Fibroblast of skin of right biceps (primary cell): ENCODE measurements at places on chromosomes 4 and X.
A peak's percentile ranks its signal among the peaks of the same experiment; 100 is the strongest.

- DNase-seq: peak; percentile 57
Measured at GRCh38 chr4:138938366-138938690, 77.3 kb upstream of the NOCT start.

DNA sequence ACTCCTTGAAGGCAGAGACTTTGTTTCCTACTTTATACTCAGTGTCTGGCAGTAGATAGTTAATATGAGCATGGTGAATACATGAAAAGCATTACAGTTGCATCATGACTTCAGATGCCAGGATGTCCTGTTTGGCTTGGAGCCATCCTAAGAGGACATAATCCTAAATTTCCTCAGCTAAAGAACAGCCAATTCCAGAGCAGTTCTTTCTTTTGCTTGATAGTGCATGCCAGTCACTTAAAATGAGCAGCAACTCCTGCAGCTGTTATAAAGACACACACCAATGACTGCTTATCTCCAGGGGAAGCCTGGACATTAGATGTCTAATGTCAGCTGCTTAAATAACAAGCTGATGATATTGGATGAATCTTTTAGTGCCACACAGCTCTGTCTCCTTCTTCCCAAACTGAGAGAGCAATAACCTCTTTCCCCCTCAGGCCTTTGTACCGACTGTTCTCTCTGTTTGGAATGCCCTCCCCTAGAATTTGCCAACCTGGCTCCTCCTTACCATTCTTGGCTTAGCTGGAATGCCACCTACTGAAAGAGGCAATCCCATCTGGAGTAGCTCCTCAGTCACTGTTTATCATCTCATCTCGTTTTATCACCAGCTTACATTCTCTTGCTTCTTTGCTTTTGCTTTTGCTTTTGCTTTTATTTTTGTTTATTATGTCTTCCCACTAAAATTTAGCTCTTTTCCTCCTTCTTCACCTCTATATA lies 100.8 kb upstream of the USP38 start:
- DNase-seq: no peak

DNA sequence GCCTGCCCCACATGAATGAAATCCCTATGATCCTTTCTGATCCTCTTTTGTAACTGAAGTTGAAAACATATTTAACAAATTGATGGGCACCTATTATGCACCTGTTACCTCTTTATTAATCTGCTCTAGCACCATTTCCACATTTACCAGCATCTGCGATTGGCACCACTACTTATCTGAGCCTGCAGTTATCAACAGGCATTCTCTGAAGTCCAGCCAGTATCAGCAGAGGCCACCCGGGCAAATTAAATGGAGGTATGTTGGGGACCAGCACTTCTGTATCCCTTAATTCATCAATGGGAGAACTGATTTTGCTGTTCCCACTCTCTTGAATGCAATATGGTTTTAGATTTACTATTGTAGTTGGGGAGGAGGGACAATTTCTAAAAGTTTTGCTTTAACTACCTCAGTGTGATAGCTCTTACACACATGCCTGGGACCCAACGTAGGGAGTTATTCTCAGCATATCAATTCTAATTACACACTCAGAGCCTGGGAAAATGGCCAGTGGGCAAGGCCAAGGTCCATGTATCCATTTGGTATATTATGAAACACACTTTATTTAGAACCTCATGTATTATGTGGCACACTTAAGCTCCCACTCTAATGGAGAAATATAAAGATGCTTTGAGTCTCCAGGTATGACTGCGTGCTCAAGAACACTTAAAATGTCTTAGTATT lies 1927.1 kb upstream of the PCDH7 start:
- DNase-seq: no peak

GRCh38 chr4:162403419-162403818 lies 239.6 kb upstream of the FSTL5 start:
- no peak for DNase-seq

DNA sequence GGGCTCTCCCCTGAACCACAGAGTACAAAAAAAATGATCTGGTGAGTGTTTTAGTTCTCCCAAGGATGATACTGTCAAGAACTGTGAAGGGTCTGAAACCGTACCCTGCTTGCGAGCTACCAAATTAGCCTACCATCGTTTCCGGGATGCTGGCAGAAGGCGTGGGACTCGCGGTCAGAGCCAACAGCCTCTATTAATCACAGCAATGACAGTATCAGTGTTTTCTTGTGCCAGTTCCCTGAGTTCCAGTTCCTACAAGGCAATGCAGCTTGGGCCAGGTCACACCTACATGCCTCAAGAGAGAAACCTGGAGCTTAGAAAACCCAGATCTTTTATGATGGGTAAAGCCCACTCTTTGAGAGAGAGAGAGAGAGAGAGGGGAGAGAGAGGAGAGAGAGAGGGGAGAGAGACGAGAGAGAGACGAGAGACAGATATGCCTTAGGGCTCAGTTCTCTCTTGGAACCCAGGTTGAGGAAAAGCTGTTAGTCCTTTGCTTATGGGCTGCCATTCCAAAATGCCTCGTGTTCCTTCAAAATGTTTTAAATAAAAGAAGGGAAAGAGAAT lies 327.8 kb downstream of the ARHGAP10 start:
- no peak for DNase-seq

- no peak for DNase-seq
Measured at GRCh38 chr4:100147684-100148083, 42.6 kb downstream of the DDIT4L start.

- peak; percentile 29 for DNase-seq
Measured at GRCh38 chrX:12065251-12065650, 73.0 kb upstream of the FRMPD4 start.

DNA sequence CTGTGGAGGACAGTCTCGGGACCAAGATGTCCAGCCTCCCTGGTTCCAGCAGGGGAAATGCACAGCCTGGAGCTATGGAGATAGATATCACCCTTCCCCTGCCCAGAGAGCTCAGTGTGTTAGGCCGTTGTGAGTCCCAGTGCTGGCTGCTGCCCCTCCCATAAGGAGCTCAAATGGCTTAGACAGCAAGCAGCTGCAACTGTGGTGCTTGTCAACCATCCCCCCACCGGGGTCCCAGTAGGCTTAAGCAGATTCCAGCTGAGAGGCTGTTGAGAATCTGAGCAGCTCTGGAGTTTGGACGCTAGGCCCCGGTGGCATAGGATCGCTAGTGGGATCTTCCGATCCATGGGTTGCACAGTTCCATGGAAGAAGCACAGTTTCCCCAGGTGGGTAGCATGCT lies 181.8 kb upstream of the POF1B start:
- no peak for DNase-seq

GRCh38 chrX:39859991-39860861 lies 237.5 kb downstream of the BCOR start:
- peak; percentile 75 for DNase-seq

DNA sequence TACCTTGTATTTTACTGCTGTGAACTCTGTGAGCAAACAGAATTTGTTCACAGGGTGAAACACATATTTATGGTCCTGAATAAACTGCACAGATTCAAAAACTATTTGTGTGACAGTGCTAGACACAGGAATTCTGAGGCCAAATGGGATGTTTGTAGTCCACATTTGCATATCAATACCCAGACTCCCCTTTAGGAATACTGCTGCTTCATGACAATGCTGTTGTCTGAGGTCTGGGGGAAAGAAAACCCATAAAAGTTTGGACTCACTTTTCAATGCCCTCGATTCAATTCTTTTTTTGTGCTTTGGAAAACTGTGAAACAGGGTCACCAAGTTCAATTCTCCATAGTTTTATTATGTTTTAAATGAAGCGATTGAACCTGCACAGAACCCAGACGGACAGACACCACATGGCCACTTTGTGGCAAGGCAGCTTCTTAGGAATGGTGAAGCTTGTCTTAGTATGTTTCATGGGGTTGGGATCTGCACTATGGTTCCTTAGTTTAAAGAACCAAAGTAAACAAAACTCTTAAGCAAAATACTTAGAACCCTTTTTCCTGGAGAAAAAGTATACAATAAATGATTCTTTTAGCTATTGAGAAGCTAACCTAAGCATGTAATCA lies 92.3 kb upstream of the MAD2L1 start:
- DNase-seq: no peak

DNA sequence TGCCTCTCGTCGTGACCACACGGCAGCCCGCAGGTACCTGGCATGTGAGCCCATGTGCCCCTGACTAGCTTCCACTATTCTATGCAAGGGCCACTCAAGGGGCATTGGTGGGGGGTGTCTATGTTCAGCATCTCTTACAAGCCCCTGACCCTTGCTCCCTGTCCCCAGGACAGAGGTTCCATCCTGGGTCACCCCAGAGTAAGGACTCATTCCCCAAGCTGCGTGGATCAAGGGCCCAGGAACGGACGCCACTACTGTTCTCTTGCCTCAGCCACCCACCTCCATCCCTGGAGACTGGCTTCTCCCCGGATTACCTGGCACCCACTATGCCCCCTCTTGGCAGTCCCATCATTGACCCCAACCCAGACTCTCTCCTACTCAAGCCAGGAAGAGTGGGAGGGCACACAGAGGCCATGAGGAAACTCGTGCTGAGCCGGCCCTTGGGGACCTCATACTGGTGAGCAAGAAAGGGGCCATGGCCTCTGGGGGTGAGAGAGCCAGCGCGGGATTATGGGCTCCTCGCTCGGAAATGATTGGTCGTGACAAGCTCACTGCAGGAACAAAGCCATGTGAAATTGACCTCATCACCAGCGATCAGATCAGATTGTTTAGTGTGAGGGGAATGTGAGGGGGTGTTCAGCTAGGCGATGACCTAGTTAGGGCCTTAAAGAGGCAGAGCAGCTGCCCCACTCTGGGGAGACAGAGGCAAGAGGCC lies 50.1 kb upstream of the PJA1 start:
- no peak for DNase-seq

DNA sequence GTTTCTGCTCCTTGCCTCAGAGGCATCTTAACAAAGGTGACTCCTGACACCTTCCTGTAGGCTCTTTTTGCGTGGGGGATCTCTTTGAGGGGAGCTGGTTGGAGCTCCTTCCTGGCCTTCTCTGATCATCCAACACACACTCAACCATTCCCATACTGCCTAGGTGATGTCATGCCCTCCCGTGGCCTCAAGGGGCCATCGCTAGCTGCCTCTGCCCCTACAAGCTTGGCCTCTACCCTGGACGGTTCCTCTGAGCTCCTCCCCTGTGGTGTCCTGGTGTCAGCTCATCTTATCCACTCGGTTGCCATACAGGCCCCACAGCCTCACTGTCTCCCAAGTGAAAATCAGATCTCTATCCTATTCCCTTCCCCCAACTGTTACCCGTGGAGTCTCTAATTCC lies 13.7 kb upstream of the ZNF185 start:
- no peak for DNase-seq

- DNase-seq: no peak
Measured at GRCh38 chrX:97763391-97763790, 879.7 kb downstream of the RPA4 start.

GRCh38 chrX:123121241-123121640 lies 62.8 kb upstream of the GRIA3 start:
- peak; percentile 53 for DNase-seq

DNA sequence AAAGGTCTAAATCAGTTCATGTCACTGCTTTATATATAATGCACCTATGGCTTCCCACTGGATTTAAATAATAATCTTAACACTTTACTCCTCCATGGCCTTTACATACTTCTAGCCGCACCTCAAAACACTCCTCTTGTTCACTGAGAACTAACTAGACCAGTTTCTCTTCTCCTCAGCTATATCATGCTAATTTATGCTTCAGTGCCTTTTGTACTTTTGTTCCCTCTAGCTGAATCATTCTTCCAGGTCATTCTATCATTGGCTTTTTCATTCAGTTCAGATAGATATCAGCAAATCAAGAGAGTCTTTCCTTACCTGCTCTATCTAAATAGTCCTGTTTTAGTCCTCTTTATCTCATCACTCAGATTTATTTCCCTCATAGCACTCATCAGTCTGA lies 64.2 kb downstream of the TET2 start:
- DNase-seq: no peak

GRCh38 chr4:94406668-94407437 lies 44.9 kb upstream of the PDLIM5 start:
- DNase-seq: peak; percentile 76

DNA sequence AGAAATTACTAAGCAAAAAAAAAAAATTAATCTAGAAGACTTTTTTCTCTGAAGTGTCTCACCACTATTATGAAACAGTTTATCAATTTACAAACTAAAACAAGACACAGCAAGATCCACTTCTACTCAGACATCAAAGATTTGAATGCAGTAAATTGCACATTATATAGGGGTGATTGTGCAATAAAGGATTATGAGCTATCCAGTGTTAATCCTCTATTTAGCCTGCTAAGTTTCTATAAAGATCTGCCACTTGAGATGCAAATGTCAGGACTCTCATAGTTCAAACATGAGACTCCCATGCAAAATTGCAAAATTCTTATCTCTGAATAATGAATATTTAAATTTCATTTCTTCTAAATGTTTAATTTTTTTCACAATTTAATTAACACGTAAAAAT lies 2.2 kb downstream of the TECRL start:
- DNase-seq: no peak

- DNase-seq: peak; percentile 20
Measured at GRCh38 chr4:2186133-2186864, 55.6 kb downstream of the HAUS3 start.

DNA sequence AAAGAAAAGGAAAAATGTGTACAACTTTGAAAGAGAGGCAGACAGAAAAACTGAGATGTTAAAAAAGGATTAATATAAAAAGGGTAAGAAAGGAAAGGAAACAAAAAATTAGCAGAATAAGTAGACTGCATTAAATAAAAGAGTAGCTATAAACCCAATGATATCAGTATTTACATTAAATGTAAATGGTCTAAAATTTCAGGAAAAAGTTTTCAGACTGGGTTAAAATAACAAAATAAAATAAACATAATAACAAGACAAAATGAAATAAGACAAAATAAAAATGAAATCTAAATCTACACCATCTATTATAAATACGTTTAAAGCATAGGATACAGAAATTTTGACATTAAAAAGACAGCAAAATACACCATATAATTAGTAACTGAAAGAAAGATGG lies 199.0 kb downstream of the HTR2C start:
- DNase-seq: no peak

GRCh38 chr4:16484711-16485110 lies 258.4 kb upstream of the TAPT1 start:
- no peak for DNase-seq

GRCh38 chr4:150619042-150619441 lies 37.1 kb downstream of the MAB21L2 start:
- peak; percentile 1 for DNase-seq

DNA sequence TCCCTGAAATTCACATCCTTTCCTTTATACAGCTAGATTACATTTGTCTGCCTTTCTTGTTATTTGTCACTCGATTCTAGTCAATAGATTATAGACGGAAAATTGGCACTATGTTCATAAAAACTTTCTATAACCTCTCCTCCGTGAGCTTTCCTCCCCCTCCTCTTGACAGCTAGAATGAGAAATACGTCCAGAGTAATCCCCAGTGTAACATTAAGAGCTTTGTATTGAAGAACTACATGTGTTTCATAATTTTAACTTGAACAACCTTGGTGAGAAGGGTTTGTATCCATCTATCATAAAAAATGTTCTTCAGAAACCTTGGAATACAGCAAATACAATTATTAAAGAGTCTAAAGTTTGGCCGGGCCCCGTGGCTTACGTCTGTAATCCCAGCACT lies 1707.4 kb downstream of the PCDH7 start:
- DNase-seq: no peak

DNA sequence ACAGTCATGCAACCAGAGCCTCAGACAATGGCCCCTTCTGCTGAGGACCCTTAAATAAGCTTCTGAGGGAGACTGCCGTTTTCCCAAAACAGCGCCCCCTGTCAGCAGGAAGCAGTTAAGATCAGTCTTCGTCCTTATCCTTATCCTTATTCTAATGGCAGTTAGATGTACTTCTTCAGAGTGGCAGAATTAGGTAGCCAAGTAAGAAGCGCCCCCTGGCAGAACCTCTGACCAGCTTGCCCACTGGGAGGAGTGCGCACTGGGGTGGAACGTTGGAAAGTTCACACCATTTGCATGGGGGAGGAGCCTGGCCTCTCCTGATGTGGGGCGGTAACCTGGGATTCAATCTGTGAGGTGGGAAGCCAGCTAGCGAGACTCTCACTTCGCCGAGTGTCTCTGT lies 133.6 kb upstream of the QRFPR start:
- no peak for DNase-seq
